Left lobe of liver (tissue), 2 donors: ENCODE measurements at places on chromosomes 4 and X.

DNA sequence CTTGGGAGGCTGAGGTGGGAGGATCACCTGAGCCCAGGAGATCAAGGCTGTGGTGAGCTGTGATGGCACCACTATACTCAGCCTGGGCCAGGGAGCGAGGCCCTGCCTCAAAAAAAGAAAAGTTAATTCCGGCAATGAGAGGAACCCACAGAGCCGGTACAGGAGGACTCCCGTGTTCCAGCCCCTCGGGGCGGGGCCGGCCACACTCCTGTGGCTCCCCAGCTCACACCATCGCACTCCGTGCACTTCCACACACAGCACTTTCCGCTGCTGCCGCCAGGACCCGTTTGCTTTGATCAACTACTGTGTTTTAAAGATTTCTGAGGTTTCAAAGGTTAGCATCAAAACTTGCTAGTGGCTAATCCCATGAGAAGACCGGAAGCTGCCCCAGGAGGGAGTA is 171.7 kb downstream of the AFAP1 start:
- no peak for DNase-seq

GRCh38 chrX:128464116-128464515 is 411.9 kb upstream of the ACTRT1 start:
- no peak for DNase-seq

DNA sequence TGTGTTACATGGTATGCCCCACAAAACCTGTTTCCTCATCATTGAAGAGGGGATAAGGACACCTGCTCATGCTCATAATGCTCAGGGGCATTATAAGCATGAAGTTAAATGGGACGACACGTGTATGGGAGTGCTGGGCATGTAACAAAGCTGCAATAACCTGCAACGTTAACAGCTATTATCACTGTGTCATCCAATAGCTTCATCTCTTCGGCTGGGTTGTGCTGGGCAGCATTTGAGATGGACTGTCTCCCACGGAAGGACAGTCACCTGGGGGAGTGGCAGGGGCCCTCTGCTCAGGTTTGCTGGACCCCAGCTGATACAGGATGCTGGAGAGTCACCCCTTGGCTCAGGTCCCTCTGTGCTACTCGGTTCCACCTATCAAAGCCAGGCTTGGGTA is 94.5 kb downstream of the NSUN7 start:
- DNase-seq, result no peak

GRCh38 chrX:7704205-7704604 is 138.8 kb upstream of the VCX start:
- DNase-seq, result no peak

GRCh38 chrX:8729811-8730210 is 2.1 kb downstream of the ANOS1 start:
- DNase-seq, result no peak

DNA sequence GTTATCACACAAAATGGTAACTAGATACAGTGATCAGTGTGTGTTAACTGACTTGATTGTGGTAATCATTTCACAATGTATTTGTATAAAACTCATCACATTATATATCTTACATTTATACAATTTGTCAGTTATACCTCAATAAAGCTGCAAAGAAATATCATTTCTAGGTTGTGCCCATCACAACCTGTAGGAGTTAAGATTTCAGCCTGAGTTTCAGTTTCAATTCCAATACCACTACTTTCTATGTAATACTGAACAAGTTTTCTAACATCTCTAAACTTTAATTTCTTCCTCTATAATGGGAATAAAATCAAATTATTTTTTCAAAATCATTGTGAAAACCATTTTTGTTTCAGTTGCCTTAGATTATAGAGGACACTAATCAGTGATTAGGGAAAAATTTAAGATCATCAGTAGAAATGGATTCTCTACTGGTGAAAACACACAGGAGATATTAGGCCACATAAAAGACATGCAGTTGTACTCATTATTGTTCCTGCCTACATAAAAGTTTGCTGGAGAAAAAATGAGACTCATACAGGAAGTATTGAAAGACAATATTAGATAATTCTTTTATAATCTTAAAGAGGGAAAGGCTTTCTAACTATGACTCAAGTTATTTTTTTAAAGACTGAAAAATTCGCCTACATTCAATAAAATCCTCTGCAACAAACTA is 18.4 kb upstream of the TBC1D1 start:
- DNase-seq, result no peak

DNA sequence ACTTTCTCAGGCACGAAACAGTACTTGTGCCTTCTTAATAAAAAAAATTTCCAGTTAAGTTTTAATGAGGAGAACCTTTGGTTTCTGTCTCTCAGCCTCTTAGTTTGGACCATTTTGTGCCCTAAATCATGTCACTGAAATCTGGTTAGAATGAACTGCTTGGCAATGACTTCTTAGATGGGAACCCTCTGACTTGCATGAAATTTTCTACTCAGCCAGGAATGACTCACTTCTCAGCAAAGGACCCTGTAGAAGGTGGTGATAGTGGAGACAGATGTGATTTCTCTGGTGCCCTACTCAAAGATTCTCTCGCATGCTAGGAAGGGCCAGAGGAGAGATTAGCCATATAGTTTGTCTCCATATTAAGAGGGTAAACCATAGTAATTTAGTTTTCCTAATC is 50.5 kb downstream of the RASL11B start:
- no peak for DNase-seq
